Activated T-helper 1 cell treated with anti-CD3 and anti-CD28 coated beads, Interleukin-2, amount 50 U/mL, for 16 hours (primary cell): ENCODE measurements at places on chromosomes 2 and 18.

- no peak for DNase-seq
Observed at GRCh38 chr2:177758591-177759371, 313.8 kb downstream of the PDE11A start.

DNA sequence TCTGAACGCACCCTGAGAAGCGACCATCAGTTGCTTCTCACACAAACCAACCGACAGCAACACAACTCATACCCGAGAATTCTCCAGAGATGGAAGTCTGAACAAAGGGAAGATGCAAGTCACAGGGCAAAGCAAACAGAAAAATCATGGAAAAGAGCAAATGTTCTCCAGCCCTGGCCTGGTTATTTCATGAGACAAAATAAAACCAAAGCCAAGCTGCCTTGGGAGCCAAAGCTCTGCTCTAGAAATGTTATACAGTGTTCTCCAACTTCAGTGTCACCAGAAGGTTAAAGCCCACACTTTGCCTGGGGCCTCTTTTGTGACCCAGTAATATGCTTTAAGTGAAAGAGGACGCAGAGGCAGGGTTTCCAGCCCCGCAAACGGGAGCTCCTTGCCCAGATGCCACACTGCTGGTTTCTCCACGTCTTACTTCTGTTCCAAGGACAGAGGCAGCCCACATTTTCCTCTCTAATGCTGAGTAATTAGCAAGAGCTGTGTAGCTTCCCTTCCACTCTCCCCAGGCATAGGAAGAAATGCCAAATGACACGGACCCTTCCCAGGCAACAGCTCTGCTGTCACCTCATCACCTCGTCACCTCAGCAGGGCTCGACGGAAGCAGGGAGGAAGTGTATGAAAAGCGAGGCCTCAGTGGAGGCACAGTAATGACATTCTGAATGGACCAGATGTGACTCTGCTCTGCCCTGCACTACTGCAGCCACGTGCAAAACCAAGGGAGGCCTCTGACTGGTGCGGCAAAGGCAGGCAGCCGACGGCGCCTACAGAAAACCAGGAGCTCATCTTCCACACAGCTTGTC, 64.7 kb downstream of the FBXO15 start:
- DNase-seq: no peak

DNA sequence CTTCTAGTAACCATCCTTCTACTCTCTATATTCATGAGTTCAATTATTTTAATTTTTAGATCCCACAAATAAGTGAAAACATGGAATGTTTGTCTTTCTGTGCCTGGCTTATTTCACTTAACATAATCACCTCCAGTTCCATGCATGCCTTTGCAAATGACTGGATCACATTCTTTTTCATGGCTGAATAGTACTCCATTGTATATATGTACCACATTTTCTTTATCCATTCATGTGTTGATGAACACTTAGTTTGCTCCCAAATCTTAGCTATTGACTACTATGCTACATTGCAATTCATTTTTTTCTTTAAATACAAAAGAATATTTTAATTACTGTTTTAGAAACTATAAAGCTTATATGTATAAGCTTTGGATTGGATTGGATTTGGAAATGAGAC, 240.4 kb upstream of the LYPD1 start:
- no peak for DNase-seq

DNA sequence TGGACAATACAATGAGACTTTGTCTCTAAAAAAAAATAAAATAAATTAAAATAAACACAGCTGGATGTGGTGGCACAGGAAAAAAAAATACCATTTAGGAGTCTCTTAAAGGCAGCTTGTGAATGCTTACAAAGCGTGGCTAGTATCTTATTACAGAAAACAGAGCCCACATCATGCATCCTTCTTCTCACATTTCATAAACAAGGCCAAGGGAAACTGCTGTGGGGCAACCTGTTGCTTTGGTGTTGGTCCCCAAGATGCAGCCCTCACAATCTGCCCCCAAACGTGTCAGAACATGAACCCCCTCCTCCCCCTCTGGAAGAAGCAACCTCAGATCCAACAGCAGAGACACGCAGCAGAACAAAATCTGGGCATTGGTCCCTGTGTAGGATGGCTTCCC, 2.6 kb downstream of the SLC14A1 start:
- no peak for DNase-seq

GRCh38 chr18:44696892-44697291, 16.2 kb downstream of the SETBP1 start:
- DNase-seq: no peak

GRCh38 chr2:51899643-51900042, 867.7 kb upstream of the NRXN1 start:
- no peak for DNase-seq

DNA sequence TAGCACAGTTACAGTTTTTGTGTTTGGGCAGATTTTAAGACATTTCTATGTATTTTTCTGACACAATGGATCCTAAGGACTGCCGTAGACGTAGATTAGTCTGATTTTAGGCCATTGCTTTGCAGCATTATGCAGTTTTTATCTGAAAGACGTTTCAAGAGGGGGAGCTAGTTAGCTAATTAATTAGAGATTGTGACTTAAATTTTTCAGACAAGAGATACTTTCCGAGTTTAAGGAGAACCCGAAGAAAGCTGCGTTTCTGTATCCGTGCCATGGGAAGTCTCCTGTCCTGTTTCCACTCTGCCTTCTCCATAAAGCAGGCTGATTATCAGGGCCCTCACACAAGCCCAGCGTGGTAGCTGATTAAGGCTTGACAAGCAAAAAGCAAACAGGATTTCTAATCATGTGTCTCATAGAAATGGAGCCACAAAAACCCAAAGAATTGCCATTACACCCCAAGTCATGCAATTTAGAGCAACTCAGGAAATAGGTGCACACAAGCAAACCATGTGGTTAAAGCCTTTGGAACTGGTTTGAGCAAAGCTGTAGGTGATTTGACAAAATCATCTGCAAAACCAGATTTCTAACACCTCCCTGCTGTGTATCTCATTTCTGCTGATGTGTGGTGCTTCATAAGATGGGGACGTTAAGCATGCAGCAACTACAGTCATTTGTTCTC, 808.1 kb downstream of the RNF144A start:
- DNase-seq: no peak

DNA sequence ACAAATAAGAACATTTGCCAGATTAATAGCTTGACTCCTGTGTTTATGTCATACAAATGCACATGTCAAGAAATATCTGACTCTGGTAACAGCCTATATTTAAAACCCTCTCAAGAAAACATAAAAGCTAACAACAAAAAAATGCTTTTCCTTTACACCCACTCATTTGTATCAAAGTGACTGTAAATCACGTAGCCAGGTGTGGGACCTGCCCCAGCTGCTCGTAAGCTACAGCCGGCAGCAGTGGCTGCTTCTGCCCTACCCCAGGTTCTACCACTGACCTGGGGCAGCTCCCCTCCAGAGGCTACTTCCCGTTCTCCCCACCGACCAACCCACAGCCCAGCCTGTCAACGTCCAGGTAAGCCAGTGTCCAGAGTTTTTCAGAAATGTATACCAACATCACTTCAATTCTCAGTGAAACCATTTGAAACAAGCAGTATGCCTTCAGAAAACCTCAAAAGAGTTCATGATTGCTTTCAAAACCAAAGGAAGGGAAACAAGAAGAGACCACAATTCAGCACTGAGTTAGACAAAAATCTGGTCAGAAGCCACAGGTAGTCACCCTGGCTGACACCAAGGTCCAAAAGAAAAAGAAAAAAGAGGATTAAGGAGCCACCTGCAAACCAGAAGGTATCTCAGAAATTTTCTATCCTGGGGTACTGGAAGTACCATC, 40.4 kb downstream of the KIDINS220 start:
- no peak for DNase-seq

GRCh38 chr18:61360404-61361383, 27.5 kb downstream of the CDH20 start:
- DNase-seq: no peak

GRCh38 chr2:12579018-12579417, 137.7 kb upstream of the TRIB2 start:
- DNase-seq: no peak

- no peak for DNase-seq
Observed at GRCh38 chr18:44871771-44872170, 191.1 kb downstream of the SETBP1 start.

DNA sequence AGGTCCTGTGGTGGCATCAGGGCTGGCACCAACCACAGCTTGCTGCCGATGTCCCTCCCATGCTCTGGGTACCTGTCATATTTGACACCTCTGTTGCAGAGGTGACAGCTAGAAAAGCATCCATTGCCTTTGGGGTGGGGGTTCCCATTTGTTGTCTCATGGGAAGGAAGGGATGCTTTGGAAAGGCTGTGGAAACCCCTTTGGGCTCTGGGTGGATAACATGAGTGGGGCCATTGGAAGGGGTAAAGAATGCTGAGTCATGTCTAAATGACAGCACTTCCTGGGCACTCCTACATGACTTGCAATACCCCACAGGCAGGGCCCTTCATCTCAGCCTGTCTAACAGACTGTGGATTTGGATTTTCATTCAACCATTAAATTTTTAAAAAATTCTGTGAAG, 27.8 kb downstream of the CTIF start:
- no peak for DNase-seq

GRCh38 chr2:196985511-196986183, 59.1 kb upstream of the PGAP1 start:
- no peak for DNase-seq

- DNase-seq: no peak
Observed at GRCh38 chr18:361100-361732, 93.4 kb upstream of the THOC1 start.

- no peak for DNase-seq
Observed at GRCh38 chr2:180980943-180981911, 822 bp downstream of the UBE2E3 start.

- no peak for DNase-seq
Observed at GRCh38 chr2:10659898-10660568, 29.7 kb downstream of the NOL10 start.

- DNase-seq: no peak
Observed at GRCh38 chr18:48104705-48105104, 174.2 kb upstream of the SMAD2 start.

- no peak for DNase-seq
Observed at GRCh38 chr2:33560017-33560416, 39.1 kb downstream of the FAM98A start.

GRCh38 chr18:62523631-62524439, 1.0 kb downstream of the ZCCHC2 start:
- peak; percentile 36 for DNase-seq

DNA sequence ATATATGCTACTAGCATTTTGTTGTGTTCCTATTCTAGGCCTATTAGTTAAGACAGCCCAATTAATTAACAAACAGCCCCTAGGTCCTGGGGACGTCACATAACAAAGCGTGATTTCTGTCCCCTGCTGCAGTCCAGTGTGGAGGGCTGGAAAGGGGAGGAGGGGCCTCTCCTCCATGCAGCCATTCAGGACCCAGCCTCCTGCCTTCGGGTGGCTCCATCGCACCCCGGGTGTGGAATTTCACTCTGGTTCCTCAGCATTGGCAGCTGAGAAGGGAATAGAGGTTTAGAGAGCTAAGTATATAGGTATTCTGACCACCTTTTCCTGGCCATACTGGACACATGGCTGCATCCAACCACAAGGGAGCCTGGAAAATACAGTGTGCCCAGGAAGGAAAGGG, 42.4 kb downstream of the MC2R start:
- DNase-seq: no peak

GRCh38 chr2:46095830-46096229, 201.4 kb upstream of the EPAS1 start:
- DNase-seq: no peak

GRCh38 chr18:56030060-56030459, 442.1 kb upstream of the TCF4 start:
- DNase-seq: no peak

GRCh38 chr18:63150942-63151421, 168.6 kb downstream of the BCL2 start:
- no peak for DNase-seq

- DNase-seq: no peak
Observed at GRCh38 chr2:184210329-184210728, 388.0 kb upstream of the ZNF804A start.

- no peak for DNase-seq
Observed at GRCh38 chr18:6683112-6683876, 46.2 kb upstream of the ARHGAP28 start.

- no peak for DNase-seq
Observed at GRCh38 chr18:51044928-51045585, 15.0 kb downstream of the SMAD4 start.

DNA sequence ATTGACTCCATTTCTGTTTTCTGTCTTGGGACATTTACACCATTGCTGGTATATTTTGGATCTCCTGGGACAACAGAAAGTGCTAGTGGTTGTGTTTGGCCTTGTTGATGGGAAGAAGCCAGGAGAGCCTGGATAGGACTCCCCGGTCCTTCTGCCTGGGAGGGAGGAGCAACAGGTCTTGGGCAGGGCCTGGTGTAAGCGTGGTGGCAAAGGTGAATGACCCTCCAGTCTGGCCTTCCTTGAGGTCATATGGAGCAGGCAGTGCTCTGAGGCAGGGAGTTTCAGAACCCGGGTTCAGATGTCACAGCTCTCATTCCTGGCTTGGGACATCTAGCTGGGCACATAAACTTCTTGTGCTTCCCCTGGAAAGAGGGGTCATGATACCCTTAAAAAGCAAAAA, 56.0 kb upstream of the RBM44 start:
- no peak for DNase-seq

GRCh38 chr18:46856973-46857372, 60.3 kb downstream of the PIAS2 start:
- DNase-seq: no peak

GRCh38 chr18:5868218-5868854, 27.0 kb downstream of the TMEM200C start:
- no peak for DNase-seq

- DNase-seq: no peak
Observed at GRCh38 chr2:143294068-143294467, 164.8 kb downstream of the ARHGAP15 start.

- no peak for DNase-seq
Observed at GRCh38 chr2:202756598-202756997, 115.0 kb downstream of the ICA1L start.

GRCh38 chr2:31957354-31958139, 53.3 kb downstream of the MEMO1 start:
- no peak for DNase-seq
